ENCODE measurements at places on chromosomes 13 and 19.
A peak's percentile ranks its signal among the peaks of the same experiment; 100 is the strongest.

- DNase-seq, result no peak
These were observed 37.1 kb downstream of the AP1M1 start for GRCh38 chr19:16234552-16235445.

- DNase-seq, result no peak
These were observed 82.5 kb upstream of the TM9SF2 start for GRCh38 chr13:99418843-99419140.

DNA sequence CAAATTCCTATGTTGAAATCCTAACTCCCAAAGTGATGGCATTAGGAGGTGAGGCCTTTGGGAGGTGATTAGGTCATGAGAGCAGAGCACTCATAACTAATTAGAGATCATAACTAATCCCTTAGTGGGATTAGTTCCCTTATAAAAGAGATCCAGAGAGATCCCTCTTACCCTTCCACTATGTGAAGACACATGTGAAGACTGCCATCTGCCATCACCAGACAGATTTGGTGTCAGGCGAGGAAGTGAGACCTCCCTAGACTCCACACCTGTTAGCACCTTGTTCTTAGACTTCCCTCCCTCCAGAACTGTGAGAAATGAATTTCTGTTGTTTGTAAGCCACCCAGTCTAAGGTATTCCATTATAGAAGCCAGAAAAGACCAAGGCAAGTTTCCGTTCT is 112.2 kb downstream of the NDFIP2 start:
- no peak for DNase-seq

- DNase-seq, result peak; percentile 38
These were observed 433 bp downstream of the SIX5 start for GRCh38 chr19:45768655-45768983.

DNA sequence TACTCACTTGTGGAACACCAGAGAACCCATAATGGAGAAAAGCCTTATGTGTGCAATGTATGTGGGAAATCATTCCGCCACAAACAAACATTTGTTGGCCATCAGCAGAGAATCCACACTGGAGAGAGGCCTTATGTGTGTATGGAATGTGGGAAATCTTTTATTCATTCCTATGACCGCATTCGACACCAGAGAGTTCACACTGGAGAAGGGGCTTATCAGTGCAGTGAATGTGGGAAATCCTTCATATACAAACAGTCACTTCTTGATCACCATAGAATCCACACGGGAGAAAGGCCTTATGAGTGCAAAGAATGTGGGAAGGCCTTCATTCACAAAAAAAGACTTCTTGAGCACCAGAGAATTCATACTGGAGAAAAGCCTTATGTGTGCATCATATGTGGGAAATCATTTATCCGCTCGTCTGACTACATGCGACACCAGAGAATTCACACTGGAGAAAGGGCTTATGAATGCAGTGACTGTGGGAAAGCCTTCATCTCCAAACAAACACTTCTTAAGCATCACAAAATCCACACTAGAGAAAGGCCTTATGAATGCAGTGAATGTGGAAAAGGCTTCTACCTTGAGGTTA is 10.9 kb downstream of the ZNF549 start:
- no peak for DNase-seq

- no peak for DNase-seq
These were observed 2.7 kb downstream of the LSR start for GRCh38 chr19:35251456-35251855.

DNA sequence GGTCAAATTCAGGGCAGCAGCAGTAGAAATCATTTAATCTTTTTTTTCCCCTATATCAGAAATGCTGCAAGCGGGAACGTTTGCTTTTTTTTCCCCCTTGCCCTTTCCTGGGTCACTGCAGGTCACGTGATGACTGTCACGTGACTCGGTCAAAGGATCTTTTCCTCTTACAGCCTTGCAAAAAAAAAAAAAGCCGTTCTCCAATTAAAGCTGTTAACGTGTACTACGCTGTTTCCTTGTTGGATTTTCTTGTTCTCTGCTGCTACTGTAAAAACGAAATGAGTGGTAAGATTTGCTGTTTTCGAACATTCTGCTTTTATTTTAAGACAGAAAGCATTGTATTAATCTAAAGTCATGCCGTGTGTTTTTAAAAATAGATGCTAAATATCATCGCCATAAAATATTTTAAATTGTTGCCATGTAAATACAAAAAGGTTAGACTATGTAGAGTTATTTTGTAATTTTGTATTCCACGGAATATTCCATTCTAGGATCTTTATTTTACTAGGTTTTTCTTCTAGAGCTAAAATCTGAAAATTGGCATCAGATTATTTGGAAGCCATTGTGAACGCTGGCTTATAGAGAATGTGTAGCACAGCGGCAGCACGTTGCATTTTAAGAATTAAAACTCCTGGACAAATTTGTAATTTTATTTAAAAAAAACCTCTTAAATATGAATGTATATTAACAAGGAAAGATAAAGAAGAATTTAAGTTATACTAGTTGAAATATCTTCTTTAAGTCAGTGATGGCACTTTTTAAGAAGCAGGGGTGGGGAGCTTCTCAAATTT is 109.8 kb upstream of the MLNR start:
- DNase-seq, result peak; percentile 56

DNA sequence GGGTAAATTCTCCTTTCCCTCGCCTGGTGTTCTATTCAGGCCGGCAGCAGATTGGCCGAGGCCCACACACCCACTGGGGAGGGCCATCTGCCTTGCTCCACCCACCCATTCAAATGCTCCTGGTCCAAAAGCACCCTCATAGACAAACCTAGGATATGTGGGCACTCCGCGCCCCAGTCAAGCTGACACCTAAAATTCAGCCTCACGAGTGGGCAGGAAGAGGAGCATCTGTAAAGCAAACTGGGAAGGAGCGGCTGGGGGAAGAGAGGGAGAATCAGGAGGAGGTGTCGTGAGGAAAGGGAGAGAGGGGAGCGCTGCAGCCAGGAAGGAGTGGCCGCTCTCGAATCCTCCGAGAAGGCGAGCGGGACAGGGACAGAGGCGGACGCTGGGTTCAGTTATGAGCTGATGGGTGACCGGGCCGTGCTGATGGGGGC is 136.9 kb downstream of the USP12 start:
- DNase-seq, result no peak

DNA sequence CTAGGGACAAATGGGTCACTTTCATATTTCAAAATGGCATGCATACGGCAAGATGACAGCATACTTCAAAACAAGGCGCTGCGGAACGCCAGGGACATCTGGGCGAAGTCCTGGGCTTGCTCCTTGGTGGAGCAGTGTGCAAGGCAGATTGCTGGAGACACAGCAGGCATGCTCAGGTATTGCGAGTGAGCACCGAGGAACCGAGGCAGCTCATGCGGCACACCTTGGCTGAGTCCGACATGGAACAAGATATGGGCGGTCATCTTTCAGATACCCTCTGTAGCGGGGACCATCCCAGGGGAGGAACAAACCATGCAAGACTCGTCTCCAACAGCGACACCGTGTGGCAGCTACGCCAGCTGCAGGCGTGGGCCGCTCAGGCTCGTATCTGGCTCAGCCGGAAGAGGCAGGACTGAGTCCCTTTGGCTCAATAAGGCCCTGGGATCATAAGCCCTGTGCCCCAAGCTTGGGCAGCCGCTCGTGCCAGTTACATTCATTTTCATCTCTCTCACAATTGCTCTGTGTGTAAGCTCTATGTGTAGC is 112.4 kb downstream of the NUFIP1 start:
- no peak for DNase-seq

- DNase-seq, result no peak
These were observed 8.4 kb downstream of the DYRK1B start for GRCh38 chr19:39825531-39826076.

DNA sequence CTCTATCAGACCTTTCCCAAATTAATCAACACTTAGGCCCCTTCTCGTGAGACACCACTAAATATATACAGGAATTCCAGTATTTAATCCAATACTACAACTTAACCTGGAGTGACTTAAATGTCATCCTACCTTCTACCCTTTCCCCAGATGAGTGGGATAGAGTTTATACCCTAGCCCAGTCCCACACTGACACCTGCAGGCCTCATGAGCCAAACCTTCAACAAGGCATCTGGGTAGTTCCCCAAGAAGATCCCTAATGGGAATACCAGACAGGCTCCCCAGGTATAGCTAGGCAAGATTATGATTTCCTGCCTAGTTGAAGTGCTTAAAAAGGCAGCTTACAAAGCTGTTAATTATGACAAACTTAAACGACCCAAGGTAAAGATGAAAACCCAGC is 15.9 kb downstream of the ZNF83 start:
- no peak for DNase-seq

DNA sequence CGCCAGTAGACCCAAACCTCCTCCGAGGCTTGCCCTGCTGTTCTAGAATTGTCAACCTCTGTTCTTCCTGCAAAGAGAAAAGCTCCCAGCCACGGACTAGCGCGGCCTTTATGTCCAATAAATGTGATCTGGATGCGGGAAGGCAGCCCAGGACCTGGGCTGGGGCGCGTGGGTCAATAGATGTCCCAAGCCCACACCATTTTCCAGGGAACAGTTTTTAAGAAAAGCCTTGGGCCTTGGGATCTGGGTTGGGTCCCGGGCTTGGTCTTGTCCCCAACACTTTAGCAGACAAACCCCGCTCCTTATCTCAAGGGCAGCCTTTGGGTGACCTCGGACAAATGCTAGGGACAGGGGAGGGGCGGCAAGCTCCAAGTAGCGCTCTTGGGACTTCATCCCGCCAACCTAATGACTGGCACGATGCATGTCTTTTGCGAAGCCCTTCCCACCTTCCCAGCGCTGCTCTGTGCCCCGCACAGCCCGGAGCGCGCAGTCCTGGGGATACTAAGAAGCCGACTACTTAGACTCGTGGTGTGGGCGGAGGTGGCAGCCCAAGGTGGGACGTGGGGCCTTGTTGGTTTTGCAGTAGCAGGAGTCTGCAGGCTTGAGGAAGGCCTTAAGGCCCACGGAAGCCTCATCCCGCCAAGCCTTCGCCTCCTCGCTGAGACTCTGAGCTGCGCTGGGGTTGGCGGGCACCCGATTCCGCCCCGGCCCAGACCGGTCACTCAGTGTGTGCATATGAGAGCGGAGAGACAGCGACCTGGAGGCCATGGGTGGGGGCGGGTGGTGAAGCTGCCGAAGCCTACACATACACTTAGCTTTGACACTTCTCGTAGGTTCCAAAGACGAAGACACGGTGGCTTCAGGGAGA is 10.8 kb downstream of the SOX21 start:
- no peak for DNase-seq

GRCh38 chr19:33497131-33497777 is 24.3 kb downstream of the PEPD start:
- no peak for DNase-seq

DNA sequence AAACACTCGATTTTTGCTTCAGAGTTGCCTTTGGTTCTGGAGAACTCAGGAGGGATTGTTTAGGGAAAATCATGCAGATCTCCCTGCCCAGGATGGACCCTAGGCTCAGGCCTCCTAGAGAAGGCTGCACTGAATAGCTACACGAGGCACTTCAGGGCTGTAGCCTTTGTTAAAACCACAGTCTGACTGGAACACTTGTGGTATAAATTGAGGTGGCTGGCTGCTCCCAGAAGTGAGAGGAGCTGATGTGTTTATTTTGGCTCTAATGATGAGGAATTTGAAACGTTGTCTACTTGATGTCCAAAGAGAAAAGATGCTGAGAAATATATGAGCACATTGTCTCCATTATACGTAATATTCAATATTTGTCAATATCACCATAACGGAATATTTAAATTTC is 762.1 kb upstream of the ARGLU1 start:
- no peak for DNase-seq

GRCh38 chr13:89828506-89828905 is 1519.0 kb upstream of the MIR17HG start:
- DNase-seq, result no peak
